ENCODE measurements at places on chromosomes 3 and 15.

DNA sequence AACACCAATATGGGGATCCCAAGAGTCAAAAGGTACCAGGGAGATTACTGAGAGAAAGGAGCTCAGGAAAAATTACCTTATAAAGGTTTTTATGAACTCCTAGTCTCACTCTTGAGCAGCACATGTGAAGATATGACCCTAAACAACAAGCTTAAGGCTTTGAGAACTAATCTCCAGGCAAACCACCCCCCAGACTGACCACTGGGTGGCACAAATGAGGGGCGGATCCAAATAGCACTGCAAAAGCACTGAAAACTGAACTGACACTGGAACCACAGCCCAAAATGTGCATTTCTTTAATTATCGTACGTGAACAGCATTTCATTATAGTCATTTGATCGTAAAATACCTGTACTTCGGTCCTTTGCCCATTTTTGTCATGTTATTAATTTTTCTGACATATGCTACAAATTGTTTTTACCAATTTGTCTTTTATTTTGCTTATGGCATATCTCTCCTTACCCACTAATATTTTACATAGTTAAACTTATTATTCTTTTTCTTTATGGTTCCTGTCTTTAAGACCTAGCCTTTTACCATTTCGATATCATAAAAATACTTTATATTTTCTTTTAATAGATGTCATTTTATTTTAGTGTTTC lies 31.5 kb upstream of the TFDP2 start:
- no peak for DNase-seq

GRCh38 chr15:62841891-62842559 lies 200.5 kb upstream of the TPM1 start:
- DNase-seq: no peak

GRCh38 chr3:132418916-132419315 lies 1.6 kb downstream of the DNAJC13 start:
- no peak for DNase-seq

DNA sequence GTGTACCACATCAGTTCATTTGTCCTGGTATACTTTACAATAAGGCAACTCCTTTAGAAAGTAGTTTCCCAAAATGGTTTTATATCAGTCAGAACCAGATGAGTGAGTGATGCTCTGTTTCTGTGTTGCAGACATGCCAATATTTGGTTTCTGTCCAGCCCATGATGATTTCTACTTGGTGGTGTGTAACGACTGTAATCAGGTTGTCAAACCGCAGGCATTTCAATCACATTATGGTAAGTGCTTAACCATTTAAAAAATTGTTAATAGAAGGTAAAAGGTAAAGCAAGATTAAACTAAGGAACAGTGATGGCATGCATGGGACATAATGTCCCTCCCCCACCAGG lies 40.0 kb upstream of the SCAANT1 start:
- no peak for DNase-seq

DNA sequence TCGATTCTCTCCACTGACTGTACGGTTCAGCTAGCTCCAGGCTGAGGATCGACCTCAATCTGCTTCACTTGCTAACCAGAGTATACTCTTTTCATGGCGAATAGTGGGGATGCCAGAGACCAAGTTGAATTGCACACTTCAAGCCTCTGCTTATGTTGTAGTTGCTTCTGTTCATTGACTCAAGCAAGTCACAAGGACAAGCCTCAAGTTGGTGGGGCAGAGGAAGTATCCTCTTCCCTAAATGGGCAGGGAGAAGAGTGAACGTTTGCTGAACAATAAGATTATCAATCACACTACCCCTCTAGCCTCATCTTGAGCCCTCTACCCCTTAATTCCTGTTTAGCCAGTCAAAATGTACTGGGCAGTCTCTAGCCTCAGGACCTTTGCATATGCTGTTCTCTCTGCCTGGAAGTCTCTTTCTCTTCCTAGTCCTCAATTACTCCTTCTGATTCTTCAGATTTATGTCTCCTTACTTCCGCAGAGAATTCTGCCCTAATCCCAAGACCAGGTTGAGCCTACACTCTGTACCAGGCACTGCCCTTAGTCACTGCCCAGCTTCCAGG lies 390.4 kb upstream of the PROK2 start:
- no peak for DNase-seq

GRCh38 chr15:64610257-64610919 lies 150.0 kb downstream of the ZNF609 start:
- DNase-seq: no peak

DNA sequence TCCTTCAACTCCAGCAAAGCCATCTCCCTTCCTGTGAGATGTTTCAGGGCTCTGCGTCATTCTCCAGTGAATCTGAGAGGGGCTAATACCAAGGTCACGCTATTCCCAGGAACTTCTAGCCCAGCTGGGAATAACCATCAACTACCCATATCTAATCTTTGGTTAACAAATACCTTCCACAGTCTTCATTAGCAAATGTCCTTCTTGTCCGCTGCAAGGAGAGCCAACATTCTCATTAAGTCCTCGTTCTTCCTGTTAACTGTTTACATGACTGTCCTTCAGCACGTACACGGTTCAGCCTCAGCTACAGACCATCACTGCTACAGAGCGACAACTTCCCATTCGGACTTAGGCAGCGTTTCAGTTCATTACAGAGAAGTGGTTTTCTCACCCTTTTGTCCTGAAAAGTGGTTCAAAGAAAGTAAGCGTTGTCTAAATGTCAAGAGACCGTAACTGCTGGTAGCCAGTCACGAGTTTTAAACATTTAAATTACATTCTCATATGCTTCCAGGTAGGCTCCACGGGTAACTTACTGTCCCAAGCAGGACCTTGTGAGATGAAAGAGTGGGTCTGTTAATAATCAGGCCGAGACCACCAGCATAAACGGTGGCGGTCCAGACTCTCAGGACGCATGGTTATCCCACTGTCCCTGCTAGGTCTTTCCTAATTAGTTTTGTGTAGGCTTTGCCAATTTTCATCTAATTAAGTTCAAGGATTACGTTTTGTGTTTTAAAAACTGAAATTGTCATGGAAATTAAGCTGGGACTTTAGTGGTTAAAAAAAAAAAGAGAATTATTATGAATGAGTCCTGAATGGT lies 63.8 kb downstream of the CHSY1 start:
- no peak for DNase-seq

DNA sequence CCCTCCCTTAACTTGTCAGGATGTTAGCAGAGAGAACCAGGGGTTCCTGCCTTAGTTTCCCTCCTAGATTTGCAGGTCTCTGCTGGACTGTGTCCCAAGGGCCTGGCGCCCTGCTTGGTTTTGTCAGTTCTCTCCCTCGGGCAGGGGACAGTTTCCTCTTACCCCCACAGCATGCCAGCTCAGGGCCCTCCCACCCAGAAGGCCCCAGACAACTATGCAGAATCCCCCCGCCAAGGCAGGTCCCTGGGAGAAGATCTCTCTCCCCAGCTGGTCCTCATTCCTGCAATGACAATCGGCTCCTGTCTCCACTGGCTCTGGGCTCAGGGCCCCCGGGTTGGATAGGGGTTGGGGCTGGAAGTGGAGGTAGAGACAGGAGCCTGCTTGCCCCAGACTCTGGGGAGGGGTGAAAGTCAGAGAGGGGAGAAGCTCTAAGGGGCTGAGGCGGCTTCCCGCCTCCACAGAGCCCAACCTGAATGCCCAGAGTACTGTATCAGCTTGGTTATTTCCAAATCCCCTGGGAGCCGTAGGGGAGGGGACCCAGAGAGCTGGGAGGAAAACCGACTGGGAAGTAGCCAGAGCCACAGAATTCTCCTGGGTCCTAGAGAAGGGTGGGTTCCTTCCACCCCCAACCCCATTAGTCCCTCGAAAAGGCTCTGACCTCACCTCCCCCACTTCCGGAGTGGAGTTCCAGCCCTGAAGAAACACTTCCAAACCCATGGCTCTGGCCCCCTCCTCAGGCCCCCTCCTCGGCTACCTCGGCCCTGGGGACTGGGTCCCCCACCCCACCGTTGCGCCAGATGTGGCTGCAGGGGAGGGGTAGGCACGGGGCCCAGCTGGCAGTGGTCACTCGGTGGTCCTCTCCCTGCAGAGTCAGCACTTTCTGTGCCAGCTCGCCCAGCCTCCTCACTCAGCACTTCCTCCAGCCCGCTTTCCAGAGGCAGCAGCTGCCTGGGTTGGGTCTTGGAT lies 3.8 kb upstream of the LOXL1 start:
- no peak for DNase-seq

DNA sequence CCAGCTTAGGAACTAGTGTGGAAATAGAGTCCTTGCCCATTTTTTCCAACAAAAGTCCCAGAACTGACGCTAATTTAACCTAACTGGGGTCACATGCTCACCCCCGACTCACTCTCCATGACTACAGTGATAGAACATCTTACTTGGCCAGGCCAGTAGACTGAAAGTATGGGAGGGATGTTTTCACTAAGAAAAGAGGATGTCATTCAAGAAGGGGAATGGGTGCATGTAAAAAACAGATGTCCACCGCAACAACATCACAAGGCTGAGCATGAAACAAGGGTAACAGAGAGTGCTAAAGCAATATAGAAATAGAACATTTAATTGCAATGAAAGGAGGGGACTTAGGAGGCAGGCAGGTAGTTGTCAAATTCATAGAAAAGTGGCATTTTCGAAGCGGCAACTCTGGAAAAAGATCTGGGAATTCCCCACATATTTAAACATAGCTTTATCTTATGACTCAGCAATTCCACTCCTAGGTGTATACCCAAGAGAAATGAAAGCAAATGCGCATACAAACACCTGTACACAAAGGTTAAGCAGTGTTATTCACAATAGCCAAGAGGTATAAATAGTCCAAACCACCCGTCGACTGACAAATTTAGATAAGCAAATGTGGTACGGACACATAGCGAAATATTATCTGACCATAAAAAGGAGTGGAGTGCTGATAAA lies 41.1 kb upstream of the UBE2E2 start:
- DNase-seq: no peak

- no peak for DNase-seq
Observed at GRCh38 chr15:76972389-76973361, 22.3 kb upstream of the PSTPIP1 start.

DNA sequence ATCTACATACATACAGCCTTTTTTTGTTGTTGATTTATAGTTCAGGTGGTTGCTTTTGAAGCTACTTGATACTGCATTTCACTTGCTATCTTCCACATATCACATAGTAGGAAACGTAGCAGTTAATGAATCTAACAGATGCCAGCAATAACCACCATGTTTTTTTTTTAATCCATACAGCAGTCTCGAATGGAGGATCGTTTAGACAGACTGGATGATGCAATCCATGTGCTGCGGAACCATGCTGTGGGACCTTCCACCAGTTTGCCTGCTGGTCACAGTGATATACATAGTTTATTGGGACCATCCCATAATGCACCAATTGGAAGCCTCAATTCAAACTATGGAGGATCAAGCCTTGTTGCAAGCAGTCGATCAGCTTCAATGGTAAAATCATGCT lies 123.2 kb upstream of the CGNL1 start:
- no peak for DNase-seq

- no peak for DNase-seq
Observed at GRCh38 chr3:111200027-111200426, 128.4 kb downstream of the NECTIN3 start.

- no peak for DNase-seq
Observed at GRCh38 chr3:123758081-123758564, 126.0 kb downstream of the MYLK start.

DNA sequence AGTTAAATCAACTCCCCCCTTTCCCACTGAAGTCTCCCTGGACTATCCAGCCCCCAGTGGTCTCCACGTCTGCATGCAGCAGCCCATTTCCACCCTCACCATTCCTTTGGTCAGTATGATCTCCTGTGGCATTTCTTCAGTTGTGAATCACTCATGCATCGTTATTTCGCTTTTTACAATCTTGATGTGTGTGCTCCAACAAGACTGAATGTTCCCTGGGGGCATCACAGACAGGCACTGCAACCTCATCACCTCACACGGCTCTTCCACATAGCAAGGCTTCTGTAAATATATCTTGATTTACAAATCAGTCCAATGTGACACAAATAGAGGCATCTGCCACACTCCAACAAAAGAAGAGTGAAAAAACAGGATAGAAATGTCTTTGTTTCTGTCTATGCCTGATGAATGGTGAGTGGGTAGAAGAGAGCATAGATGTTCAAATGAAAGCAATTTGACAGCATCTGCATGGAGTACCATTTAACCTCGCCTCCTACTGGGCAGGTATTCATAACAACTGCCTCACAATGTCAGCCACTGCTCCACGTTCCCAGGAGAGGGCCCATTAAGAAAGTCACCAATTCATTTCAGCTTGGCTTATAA lies 5.2 kb downstream of the HEG1 start:
- DNase-seq: no peak

- DNase-seq: no peak
Observed at GRCh38 chr3:72453706-72454105, 394.5 kb downstream of the SHQ1 start.

DNA sequence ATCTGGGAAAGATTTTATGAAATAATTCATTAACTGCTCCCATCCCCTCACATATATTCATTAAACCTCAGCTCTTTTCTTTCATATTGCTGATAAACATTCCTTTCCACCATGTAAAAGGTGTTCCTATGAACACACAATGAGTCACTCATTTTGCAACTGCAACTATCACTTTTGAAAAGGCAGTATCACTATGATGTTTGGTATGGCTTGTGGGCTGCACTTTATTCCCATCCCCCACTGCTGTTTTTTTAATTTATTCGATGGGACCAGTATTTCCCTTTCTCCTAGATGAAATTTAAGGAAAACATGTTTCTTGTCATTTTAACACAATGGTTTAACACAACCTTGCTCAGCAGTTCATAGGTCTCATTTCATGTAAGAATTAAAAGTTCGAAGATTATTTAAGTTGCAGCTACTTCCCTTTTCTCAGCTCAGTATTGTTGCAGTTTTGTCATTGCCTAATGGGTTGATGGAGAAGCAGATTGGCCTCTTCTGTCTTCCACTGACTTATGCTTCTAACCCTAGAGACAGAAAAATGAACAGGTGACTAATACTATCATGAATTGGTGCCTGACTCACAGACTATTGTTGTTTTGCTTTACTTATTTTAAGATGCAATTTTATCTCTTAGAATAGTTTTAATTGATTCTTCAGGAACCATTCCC lies 280.3 kb downstream of the ZPLD1 start:
- no peak for DNase-seq

GRCh38 chr3:19735111-19735510 lies 198.9 kb downstream of the EFHB start:
- DNase-seq: no peak

GRCh38 chr3:134437211-134437752 lies 48.5 kb downstream of the ANAPC13 start:
- no peak for DNase-seq

- DNase-seq: no peak
Observed at GRCh38 chr3:138919325-138919724, 27.6 kb downstream of the FOXL2 start.

GRCh38 chr3:163632722-163633121 lies 1445.6 kb downstream of the SI start:
- no peak for DNase-seq

GRCh38 chr15:80645494-80646065 lies 49.5 kb upstream of the ABHD17C start:
- no peak for DNase-seq
